ENCODE measurements at places on chromosomes 12 and 14.

DNA sequence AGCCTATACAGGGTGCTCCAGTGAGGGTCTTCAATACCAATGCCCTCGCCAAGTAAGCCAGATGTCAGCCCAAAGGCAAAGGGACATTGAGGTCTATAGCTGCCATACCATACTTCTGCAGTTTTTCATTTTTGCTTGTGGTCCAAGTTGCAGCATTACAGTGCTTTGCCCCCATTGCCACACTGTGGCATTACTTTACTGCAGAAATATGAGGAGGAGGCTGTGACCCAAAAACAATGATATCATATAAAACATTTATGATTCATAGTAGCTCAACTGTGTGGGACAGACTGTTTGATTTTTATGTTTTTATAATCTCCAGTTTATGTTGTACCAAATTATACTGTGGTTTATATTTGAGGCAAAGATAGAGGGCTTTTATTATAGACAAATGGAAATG lies 64.1 kb downstream of the KIAA0586 start:
- no peak for DNase-seq

DNA sequence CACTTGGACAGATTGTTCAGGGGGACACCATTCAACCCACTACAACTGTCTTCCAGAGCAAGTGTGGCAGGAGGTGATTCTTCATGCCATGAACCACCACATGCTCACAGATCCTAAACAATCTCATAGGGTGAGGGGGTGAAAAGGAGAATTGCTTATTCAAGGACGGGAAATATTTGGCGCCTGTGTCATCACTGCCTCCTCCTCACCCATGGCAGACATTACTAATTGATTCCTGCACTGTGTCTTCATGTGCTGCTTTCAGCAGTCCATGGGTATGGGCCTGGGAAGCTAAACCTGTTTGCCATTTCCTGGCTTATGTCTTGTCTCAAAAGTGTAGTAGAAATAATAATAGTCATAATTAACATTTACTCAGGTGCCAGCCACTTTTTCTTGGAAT lies 31.3 kb downstream of the MMAB start:
- no peak for DNase-seq

DNA sequence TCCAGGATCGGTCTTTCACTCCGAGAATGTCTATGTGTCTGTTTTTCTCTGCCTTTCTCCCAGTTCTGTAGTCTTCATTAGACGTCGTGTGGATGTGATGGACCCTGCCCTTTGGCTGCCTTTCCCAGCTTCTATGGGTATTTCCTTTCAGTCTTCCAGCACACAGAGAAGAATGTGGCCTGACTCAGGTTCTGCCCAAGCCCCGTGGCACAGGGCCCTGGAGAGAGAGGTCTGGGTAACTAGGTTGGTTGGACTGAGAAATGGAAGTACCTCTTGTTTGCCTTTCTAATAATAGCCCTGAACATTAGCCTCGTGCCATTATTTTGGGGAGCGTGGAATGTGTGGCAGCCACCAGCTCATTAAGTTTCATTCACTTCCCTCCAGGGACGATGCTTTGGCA lies 3.8 kb downstream of the FOXJ2 start:
- DNase-seq, result no peak

- DNase-seq, result no peak
These were observed 196.7 kb downstream of the ZFP36L1 start for GRCh38 chr14:68596211-68596610.

DNA sequence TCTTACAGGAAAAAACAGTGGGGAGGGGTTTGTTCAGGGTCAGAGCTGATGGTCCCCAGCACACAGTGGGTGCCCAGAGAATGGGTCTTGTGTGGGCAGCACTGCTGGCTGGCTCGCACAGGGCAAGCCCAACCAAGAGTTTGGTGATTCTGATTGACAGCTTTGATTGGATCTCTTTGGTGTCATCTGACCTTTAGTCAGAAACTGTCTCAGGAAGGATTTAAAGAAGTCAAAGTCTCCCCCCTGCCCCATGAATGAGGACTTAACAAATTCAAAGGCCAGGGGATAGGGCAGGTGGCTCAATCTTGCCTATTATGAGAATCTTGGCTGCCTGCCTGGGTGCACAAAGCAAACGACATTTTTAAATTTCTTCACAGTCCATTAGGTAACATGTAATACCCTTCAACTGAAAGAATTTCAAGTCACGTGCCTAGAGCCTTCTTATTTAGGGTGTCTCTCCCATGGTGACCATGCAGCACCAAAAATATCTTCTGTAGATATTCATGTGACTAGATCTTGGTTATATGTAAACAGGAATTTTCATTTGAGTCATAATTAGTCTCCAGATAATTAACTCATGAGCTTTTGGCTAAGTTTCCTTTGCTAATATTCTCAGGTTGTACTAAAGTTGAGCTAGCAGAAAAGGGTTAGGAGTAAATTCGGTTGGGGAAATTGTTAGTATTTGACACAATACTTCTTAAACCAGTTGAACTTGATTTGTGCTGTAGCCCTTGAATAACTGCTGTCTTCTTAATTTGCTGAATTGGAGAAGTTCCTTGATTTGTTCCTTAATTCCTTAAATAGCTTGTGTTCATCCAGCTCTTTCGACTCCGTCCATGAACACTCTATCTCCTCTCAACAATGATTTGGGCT lies 54.5 kb upstream of the HECTD1 start:
- no peak for DNase-seq

DNA sequence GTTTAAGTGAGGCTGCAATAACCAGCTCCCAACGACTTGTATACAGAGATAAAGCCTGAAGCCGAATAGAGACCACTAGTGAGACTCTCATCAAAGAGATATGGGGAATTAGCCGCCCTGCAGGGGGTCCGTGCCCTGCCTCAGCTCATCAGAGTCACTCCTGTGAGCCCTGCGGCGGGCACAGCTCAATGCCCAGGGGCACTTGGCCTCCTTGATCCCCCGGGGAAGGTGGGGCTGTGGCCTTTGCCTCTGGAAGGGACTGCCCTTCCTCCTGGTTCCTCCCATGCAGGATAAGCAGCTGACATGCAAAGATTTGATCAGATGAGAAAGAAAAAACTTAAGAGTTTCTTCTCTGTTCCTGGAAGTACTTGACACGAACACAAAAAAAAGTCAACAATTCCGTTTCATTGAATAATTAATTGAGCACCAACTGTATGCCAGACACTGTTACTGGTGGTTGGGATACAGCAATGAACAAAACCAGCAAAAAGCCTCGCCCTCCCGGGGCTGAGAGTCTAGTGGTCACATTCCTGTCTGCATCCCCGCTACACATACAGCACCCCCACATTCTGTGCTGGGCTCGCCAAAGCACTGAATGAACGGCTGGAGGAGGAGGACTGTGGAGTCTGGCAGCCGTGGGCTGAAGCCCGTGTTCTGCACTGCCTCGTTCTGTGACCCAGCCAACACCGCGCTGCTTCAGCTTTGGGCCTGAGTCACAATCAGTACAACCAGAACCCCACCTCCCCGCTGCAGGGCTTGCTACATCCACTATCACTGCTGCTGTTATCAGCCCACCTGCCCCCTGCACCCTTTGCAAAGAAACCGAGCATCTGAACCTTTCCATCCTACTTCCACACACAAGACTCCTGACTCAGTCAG lies 10.3 kb downstream of the TTC7B start:
- DNase-seq, result no peak
